ENCODE measurements at places on chromosomes 11 and 22.

DNA sequence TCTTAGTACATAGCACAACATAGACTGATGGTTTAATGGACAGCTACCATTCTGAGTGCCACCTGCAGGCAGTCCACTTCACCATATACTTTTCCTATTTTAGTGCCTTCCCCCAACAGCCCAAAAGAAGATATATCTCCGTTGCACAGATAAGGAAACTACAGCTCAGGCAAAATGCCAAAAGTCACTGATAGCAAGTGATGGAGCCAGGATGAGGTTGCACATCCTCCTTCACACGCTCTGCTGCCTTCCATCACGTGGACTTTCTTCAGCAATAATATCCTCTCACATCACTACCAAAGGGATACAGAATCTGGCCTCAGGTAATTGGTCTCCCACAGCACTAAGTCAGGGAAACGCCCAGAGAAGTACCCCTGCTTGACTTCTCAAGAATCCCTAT is 7.5 kb downstream of the TCF20 start:
- DNase-seq: no peak

DNA sequence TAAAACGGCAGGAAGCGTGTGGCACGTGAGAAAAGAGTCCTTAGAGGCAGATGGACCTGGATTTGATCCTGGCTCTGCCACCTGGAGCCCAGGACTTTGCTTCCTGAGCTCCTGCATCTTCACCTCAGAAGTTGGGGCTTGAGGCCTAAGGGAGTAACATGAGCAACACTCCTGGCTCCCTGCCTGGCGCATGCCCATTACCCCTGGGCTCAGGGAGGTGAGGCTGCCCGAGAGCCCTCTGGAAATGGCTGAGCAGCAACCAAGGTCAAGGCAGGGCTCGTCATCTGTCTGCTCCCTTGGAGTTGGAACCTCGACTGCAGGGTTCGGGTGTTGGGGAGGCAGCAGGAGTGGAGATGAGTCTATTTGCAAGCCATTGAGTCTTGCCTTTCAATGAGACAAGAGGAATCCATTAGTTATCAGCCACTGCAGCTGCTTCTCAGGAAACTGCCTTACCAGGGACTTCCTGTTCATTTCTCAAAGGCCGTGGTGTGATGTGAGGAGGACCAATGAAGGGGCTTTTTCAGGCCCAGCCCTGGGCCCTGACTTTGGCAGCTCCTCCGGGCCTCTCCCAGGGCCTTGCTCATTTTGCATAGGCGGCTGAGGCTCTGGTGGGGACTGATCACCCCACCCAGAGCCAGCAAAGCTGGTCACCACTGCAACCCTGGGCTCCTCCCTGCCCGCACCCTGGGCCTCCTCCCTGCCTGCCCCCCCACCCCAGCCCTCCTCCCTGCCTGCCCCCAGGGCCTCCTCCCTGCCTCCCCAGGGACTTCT is 6.4 kb downstream of the FADS2 start:
- no peak for DNase-seq

DNA sequence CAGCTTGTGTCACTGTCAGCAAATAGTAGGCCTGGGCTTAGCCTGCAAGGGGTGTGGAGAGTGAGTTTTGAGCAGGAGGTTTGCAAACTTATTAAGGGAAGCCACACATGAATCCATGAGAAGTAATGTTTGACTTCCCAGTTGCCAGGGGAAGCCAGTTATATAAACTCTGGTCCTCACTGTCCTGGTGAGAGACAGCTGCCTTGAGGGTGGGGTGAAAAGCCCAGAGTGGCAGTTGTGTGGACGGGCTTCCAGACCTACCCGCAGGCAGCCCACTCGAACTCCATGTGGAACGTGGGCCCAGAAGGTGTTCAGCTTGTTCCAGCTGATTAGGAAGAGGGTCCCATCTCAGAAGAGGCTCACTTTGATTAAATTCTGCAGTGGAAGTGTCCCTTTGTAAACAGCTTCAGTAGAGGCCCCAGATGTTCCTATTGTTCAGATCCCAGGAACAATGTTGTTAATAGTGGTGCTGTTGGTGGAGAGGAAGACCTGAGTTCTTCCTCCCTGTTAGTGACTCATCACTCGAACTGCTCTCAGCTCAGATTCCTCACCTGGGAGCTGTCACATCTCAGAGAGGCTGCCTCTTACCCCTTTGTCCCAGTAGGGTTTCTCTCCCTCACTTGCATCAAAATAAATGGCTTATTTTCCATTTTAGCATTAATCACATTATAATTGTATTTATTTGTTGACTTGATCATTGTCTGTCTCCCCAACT is 63.4 kb downstream of the GRAMD1B start:
- DNase-seq: no peak

DNA sequence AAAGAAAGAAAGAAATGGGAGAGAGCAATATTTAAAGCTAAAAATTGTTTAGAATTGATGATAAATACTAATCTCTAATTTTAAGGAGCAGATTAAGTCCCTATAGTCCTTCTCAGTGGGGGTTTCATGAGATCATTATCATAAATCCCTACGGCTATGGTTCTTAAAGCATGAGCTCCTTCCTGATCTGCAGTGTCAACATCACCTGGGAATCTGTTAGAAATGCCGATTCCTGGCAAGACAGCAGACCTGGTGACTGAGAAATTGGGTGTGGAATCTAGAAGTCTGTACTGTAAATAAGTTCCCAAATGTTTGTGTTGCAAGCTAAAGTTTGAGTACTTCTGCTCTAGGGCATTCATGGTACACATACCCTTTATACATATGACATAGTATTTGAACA is 12.6 kb downstream of the HIKESHI start:
- no peak for DNase-seq

DNA sequence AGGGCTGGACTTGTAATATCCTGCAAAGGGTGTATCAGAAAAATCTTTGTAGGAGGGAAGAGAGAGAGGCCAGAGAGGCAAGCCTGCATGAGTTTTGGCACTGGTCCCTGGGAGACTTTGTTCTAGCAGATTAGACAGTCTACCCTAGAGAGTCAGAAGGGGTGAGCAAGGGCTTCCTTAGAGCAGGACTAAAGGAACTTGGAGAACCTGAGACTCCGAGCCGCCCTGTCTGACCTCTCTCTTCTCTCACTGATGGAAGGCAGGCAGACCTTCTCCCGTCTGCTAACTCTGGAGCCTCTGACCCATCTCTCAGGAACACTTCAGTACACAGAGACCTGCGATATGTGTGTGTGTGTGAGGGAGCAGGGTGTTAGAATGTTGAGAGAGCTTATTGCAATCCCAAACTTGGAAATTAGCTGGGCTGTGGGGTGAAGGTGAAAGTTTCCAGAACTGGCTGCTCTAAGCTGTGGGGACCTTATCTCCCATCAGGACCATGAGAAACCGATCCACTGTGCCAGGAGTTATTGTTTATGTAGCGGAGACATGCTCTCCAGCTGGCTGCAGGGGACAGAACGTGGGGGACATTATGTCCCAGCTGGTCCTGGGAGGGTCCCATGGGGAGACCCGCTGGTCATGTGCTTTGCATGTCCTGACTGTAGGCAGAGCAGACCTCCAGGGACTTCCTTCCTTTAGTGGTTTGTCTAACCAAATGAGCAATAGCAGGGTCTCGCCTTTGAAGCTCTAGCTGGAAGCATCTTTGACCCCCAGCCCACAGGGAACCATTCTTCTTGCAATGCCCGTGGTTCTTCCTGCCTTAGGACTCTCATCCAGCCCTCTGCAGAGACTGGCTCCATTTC is 51.1 kb downstream of the TIMP3 start:
- DNase-seq: no peak

GRCh38 chr11:48109046-48109666 is 107.5 kb upstream of the OR4B1 start:
- no peak for DNase-seq

DNA sequence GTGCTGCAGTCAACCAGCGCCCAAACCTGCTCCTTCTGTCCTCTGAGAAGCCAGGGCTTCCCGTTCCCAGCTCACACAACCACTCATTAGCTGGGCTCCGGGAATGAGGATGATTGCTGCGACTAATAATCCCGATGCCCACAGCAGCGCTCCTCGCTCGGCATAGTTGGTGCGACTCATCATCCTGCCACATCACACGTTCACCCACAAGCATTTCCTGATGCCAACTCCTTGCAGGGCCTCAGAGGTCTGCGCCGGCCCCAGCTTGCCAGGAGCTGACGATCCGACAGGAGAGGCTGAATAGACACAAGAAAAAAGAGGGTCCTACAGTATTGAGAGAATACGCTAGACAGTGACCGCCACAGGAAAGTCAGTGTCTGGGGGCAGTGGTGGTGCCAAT is 10.6 kb upstream of the CSNK1E start:
- no peak for DNase-seq

Measured in T-helper 1 cell (primary cell).